ENCODE measurements at places on chromosomes 11 and 22. TPM values are rescaled to one million over a fixed set of nuclear protein-coding genes. Genes with fewer than 3 reads are reported as not detected.

PDGFD gene
- 4.2 TPM for total RNA-seq

SART1 gene
- total RNA-seq: 52.7 TPM

DNA sequence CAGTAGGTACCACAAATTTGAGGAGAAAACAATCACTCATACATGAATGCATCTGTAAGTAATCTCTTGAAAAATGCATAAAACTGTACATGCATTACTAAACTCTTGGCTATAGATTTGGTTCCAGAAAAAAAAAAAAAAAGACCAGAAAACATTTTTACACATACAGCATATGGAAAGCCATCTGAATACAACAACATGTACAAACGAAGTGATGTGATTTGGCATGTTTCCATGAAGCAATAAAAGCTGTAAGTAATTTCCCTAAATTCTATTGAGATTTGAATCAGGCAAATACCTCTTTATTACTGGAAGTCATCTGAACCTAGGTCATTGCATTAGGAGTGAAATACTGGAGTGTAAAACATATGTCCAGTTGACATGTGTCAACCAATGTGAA lies 31.9 kb upstream of the ZC3H12C start:
- no peaks in the 10 kb centered on the region for H3K36me3 ChIP-seq
- H3K4me1 ChIP-seq: peaks cover 7% of the 10 kb centered on the region
- H3K27me3 ChIP-seq: no peaks in the 10 kb centered on the region
- H3K27ac ChIP-seq: no peak overlapping the region
- no peak overlapping the region for H3K4me3 ChIP-seq
- no peak for DNase-seq

- no peaks in the 10 kb centered on the region for H3K27me3 ChIP-seq
- no peaks in the 10 kb centered on the region for H3K36me3 ChIP-seq
- no peak overlapping the region for H3K27ac ChIP-seq
- H3K4me1 ChIP-seq: no peaks in the 10 kb centered on the region
- H3K4me3 ChIP-seq: no peak overlapping the region
- DNase-seq: no peak
These were observed 190.3 kb upstream of the ZC3H12C start for GRCh38 chr11:109902764-109903433.

GRCh38 chr11:5643585-5643984 lies 18.8 kb downstream of the TRIM34 start:
- H3K27me3 ChIP-seq: no peaks in the 10 kb centered on the region
- no peak for DNase-seq
- no peak overlapping the region for H3K27ac ChIP-seq
- H3K4me3 ChIP-seq: no peak overlapping the region
- H3K36me3 ChIP-seq: peaks cover 12% of the 10 kb centered on the region

GRCh38 chr11:36631774-36632173 lies 33.7 kb upstream of the RAG2 start:
- H3K36me3 ChIP-seq: peaks cover 6% of the 10 kb centered on the region
- DNase-seq: no peak
- no peak overlapping the region for H3K4me3 ChIP-seq
- H3K4me1 ChIP-seq: peaks cover 25% of the 10 kb centered on the region
- H3K27ac ChIP-seq: no peak overlapping the region

DNA sequence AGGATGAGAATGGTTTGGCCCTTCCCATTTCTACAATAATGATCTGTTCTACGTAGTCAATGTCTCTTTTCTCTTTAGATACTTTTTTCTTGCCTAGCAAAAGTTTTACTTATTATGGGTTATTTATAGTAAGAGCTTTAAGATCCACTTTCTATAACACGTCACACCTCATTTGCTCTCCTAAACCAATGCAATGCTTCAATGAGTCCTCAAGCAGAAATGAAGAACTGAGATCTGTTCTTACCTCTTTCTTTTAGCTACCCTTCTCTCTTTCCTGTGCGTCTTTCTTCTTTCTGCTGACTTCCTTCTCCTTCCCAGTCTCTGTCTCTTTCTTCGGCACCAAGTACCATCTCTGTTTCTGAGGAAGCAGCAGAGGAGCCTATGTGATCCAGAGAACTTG lies 61.8 kb downstream of the SNX19 start:
- H3K27ac ChIP-seq: no peak overlapping the region
- no peak overlapping the region for H3K4me3 ChIP-seq
- H3K4me1 ChIP-seq: no peaks in the 10 kb centered on the region
- no peaks in the 10 kb centered on the region for H3K36me3 ChIP-seq
- no peaks in the 10 kb centered on the region for H3K27me3 ChIP-seq

SYT13 gene
- 0.23 TPM for total RNA-seq
